ENCODE measurements at places on chromosomes 1 and 21. TPM values are rescaled to one million over a fixed set of nuclear protein-coding genes. Genes with fewer than 3 reads are reported as not detected.

The CACHD1 gene
- total RNA-seq: 0.92 TPM

DNA sequence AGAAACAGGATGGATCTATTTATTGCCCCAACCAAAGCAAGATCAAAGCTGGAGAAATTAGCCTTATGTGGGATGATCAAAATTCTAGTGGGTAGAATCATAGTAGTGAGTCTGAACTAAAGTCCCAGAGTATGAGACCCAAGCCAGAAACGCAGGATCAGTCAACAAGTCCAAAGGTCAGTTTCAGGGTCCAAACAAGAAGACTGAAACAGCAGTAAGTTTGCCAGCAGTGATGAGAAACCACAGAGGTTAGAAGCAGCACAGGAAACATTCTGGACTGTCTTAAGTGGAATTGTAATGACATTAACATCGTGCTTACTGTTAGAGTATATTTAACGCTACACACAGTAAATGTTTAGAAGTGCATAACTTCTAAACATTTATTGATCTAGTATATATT lies 251.0 kb downstream of the LRRIQ3 start:
- DNase-seq: no peak

The FMO1 gene
- 4.2 TPM for total RNA-seq

GRCh38 chr1:167551362-167551761 lies 2.2 kb downstream of the CREG1 start:
- DNase-seq: no peak

DNA sequence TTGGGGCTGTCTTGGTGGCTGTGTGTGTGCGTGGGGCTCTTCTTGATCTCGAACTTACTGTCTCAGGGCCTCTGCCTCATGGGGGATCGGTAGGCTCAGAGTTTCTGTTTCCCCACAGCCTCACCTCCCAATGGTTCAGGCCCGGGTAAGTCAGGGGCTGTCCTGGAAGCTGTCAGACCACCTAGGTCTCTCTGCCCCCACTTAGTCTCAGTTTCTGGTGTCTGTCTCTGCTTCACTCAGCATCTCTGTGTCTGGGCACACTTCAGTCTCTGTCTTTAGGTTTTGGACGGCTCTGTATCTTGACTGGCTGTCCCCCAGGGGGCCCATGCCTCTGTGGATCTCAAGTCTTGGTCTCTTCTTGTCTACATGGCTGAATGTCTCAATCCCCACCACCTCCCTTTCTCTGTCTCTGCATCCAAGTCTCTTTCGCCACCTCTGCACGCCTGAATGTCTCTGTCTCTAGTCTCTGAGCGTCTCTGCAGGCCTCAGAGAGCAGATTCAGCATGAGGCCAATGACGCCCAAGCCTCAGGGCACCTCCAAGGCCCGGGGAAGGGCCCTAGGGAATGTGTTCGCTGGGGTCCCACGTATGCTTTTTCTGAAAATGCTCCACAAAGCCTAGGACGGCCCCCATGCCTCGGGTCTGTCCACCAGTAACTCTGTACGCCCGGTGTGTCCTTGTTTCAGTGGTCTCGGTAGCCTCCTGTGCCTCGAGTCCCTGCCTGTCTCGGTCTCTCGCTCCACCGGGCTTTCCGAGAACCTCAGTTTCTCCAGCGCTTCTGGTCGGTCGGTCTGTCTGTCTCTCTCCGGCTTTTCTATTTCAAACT lies 818 bp downstream of the FHL3 start:
- DNase-seq: no peak

DNA sequence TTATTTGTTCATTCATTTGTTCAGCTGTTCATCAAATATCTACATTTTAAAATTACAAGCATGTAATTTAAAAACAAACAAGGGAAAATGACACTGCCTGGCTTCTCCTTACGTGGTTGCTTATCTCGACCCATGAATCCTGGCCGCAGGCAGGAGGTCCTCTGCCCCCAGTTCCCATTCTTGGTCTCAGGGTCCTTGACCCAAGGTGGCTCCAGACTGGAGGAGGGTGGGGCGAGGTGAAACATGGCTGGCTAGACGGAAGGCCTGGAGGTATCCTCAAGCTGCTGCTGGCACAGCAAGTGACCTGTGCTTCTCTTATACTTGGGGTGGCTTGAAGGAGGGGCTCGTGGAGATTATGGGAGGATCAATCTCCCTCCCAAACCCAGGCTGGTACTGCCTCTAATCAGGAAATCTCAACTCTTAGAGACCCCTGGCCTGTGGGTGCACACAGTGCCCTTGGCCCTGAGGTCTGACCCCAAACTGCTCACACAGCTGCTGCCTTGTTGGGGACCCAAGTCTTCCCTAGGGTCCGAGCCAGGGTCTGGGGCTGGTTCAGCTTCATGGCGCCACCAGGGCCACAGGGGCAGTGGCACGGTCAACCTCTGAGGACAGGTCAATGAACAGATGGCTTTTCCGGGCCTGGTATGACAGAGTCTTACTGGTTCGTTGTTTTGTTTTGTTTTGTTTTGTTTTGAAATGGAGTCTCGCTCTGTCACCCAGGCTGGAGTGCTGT lies 63.7 kb downstream of the SCCPDH start:
- DNase-seq: no peak

DNA sequence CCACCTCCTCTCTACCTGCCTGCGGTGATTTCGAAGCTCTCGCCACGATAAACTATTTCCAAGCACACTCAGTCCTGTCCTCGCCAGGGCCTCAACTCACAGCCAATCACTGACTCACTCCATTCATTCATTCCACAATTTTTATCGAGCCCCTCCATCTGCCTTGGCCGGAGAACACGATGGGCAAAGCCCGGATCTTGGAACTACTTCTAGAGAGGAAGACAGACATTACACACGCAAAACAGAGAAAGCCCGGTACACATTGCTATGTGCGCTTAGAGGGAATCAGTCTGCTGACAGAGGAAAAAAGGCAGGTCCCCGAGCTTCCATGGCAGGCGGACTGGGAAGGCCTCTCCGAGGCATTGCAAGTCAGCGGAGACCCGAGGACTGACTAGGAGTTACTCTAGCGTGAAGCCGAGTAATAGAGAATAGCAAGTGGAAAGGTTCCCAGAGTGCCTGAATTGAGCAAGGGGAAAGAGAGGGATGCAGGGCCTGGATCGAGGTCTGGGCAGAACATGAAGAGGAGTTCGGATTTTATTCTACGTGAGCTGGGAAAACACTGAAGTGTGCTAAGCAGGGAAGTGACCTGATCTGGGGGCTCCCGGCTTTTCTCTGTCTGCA lies 54.2 kb upstream of the DNAJC6 start:
- no peak for DNase-seq

The PTAFR gene
- total RNA-seq: 5.2 TPM

The PAQR6 gene
- 1.6 TPM for total RNA-seq

GRCh38 chr1:15949453-15950245 lies 26.3 kb downstream of the ZBTB17 start:
- DNase-seq: peak; percentile 64

DNA sequence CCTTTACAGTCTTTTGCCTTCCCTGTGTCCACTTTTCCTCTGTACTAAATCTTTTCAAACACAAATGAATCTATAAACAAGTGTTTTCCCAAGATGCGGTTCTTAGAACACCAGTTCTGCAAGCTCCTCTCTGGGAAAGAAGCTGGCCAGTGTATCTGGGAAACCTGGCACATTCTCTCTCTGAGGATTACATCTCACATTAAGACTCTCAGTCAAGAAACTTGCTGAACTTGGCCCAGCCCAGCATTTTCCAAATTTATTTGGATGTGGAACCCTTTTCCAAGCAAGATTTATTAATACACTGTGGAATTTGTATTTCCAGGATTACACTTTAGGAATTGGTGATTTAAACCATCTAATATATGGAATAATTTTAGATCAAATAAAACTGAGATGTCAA lies 105.7 kb downstream of the ZNF281 start:
- no peak for DNase-seq

The ALX3 gene
- not detected for total RNA-seq

The CLDN19 gene
- 1.0 TPM for total RNA-seq

DNA sequence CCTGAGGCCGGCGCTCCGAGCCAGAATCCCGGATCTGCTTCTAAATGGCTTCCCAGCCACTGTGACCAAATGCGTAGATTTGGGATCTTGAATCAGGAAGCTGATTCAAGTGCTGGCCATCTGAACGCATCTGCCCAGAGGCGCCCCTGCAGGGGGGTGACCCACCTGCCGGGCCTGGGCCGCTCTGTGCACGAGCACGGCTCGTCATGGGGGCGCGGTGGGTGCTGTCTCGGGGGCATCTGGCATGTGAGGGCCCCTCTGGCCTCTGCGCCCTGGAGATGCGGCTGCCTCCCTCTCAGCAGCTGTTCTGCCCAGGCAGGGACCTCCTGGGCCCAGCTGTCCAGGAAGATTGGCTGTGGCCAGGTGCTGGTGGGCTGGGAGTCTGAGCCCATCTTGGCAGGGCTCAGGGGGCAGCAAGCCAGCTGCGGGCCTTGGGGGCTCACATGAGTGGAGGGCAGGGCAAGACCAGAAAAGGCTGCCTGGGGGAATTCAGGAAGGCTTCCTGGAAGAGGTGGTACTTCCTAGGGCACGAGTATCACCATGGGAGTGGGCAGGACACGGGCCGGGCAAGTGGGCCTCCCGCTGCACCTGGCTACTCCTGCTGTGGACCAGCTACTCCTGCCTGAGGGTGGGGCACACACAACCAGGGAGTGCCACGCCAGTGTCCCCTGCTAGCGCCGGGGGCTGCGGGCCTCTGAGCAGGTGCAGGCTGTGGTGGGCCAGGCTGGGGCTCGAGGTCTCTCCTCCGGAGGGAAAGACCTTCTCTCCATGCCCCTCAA lies 25.1 kb downstream of the PLCH2 start:
- DNase-seq: no peak

The NUDT4B gene
- 0.42 TPM for total RNA-seq

DNA sequence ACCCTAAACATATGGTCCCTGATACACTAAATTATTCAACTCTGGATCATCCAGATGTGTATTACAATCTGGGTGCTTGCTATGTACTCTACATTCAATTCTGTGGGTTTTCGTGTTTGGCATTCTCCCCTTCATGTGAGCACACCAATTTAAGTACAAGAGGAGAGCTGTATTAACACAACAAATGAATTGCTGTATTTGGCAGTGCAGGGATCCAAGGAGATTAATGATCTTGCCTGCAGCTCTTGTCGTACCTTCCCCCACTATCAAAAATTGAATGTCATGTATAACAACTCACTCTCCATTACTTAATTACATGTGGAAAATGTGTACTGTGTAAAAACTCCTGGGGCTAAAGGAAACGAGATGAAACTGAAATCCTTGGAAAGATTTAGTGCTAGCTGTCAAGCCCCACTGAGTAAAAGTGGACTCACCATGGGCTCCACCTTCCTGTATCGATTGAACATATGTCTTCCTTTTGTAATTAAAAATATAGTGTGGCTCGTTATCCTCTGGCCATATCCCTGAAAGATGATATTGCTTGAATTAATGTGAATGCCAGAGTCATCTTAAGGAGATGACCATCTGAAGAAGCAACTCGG lies 172.2 kb upstream of the L1TD1 start:
- no peak for DNase-seq

DNA sequence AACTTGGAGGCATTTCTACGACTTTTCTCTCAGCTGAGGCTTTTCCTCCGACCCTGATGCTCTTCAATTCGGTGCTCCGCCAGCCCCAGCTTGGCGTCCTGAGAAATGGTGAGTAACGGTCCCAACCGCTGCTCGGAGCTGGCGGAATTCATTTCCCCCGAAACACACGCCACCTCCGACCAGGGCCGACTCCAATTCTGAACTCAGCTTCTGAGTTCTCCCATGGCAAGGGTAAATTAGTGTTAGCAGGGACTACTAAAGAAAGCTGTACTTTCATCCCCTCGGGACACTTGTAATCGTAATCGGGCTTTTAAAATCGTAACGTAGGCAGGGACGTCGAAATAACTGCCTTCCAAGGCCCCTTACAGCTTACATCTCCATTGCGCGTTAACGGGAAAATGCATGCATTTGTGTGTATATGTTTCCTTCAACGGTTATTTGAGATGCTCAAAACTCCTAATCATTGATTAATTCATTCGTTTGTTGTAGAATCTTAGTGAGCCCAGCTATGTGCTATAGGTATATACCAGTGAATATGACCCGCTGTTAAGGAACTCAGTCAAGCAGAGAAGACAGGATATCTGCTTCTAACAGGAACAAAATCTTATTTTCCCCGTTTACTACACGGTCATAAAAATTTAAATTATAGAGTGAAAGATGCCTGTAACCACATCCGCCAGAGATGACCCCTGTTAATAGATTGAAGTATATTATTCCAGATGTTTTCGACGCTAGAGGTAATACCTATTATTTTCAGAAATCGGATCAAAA lies 472 bp downstream of the DTL start:
- no peak for DNase-seq

GRCh38 chr1:211355873-211356272 lies 29.2 kb downstream of the TRAF5 start:
- no peak for DNase-seq

- no peak for DNase-seq
Measured at GRCh38 chr1:115099693-115100050, 10.4 kb upstream of the TSPAN2 start.

GRCh38 chr1:69739251-69739605 lies 171.5 kb downstream of the LRRC7 start:
- DNase-seq: no peak

DNA sequence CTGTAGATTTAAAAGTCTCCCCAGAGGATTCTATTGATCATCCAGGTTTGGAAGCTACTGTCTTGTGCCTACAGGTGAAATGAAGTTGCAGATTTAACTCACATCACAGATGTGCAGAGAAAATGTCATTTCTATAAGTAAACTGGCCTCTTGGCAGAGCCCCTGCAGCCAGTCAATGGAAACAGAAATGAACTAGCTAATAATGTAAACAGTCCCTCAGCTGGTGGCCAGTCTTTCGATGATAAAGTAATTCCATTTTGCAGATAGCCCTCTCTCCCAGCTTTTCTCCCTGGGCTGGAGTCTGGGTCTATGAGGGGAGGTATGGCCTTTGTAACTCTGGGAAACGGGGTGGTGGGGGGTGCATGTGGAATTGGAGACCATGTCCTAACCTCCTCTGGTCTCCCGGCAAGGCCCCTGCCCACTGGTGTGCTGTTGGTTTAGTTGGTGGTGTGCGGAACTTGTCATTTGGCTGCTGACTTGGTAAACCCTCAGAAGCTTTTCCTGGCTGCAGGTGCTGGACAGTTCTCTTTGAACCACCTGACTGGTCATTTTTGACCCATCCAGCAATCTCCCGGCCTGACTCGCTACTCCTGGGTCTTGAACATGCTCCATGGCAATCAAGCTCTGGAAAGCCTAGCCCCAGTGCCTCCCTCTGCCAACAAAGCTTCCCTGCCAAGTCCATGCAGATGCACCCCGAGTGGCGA lies 14.9 kb downstream of the TBX19 start:
- no peak for DNase-seq

- no peak for DNase-seq
Measured at GRCh38 chr21:17784604-17785402, 34.4 kb downstream of the C21orf91 start.

The TMPRSS3 gene
- total RNA-seq: 0.53 TPM
